ENCODE measurements at places on chromosomes 2 and 18. TPM values are rescaled to one million over a fixed set of nuclear protein-coding genes. Genes with fewer than 3 reads are reported as not detected.
A peak's percentile ranks its signal among the peaks of the same experiment; 100 is the strongest.

- H3K4me3 ChIP-seq: no peak overlapping the region
- H3K27me3 ChIP-seq: peaks cover 3% of the 10 kb centered on the region
- no peak for DNase-seq
- no peaks in the 10 kb centered on the region for H3K4me1 ChIP-seq
Measured at GRCh38 chr18:50590593-50590992, 30.7 kb downstream of the MAPK4 start.

DNA sequence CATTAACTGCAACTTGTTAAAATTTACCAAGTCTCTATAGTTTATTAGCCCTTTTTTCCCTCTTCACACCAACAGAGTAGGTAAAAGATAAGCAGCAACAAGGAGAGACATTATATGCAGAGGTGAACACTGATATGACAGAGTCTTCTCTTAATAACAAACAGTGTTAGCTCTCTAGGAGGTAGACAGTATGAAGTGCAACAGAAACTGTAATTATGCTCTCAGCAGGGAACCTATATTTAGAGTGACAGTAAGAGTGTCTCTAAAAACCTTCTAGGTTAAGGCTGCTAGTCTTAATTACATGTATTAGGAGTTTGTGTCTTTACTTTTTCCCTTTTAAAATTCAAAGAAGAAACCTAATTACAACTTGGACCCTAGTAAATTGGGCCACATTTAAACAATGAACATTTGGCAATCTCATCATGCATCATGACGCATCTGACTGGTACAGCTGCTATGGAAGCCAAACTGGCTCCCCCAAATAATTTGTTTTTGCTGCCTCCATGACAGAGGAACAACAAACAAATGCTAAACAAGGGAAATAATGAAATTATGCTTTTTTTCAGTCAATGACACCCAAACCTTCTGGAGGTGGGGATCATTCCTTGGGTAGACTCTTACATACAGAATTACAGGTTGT, 69.9 kb upstream of the MMADHC start:
- H3K27ac ChIP-seq: no peak overlapping the region
- H3K36me3 ChIP-seq: no peaks in the 10 kb centered on the region
- DNase-seq: no peak
- H3K27me3 ChIP-seq: peaks cover 8% of the 10 kb centered on the region

GRCh38 chr2:220779931-220780330, 792.2 kb downstream of the EPHA4 start:
- H3K27me3 ChIP-seq: peaks cover 7% of the 10 kb centered on the region
- H3K4me3 ChIP-seq: no peak overlapping the region
- H3K4me1 ChIP-seq: no peaks in the 10 kb centered on the region
- H3K36me3 ChIP-seq: no peaks in the 10 kb centered on the region
- no peak for DNase-seq

DNA sequence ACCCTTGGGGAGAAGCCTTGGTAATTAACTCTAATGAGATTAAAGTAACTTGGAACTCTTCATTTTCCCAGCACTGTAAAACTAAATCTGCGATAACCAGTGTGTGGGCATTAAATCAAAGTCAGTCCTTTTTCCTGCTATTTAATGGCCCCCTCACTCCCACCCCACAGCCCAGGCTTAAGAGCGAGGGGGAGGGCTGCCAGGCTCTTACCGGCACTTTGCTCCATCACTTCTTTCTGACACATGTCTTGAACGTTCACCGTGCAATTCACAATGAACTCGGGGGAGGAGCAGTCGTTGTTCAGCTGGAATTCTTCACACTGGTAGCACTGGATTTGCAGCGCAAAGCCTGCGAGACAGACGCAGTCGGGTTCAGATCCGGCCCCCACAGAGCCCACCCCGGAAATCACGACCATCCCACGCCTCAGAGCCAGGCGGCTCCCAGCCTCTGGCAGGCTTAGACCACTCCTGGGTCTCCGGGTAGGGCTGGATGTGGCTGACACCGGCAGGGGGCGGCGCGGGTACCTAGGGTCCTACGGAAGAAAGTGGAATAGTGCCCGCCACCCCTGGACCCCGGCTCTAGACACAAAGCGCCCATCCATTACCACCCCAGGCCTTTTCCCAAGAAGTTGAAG, 1.7 kb downstream of the LYPD1 start:
- no peak for DNase-seq
- no peak overlapping the region for H3K4me3 ChIP-seq
- no peak overlapping the region for H3K27ac ChIP-seq
- H3K27me3 ChIP-seq: peaks cover 46% of the 10 kb centered on the region
- peaks cover 1% of the 10 kb centered on the region for H3K36me3 ChIP-seq

- no peaks in the 10 kb centered on the region for H3K27me3 ChIP-seq
- peak; percentile 6 for DNase-seq
- no peak overlapping the region for H3K4me3 ChIP-seq
- no peaks in the 10 kb centered on the region for H3K36me3 ChIP-seq
- H3K27ac ChIP-seq: no peak overlapping the region
Measured at GRCh38 chr2:212005085-212005671, 533.4 kb downstream of the ERBB4 start.

DNA sequence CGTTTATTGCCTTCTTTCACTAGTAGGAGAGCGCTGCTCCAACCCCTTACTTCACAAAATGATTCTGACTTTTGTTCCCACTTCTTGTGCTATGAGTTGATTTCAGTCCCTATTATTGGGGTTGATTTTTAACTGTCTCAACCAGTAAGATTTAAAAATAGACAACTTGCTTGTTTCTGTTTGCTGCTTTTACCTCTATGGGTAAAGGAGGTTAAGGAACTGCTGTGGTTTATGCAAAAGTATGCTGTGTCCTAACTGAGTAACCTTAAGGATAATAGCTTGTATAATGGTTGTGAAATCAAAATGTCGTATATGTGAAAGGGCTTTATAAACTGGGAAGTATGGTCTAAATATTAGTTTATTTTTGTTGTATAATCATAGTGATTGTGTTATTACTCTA, 22.6 kb downstream of the ALMS1 start:
- H3K36me3 ChIP-seq: peaks cover 29% of the 10 kb centered on the region
- H3K4me1 ChIP-seq: peaks cover 9% of the 10 kb centered on the region
- H3K27me3 ChIP-seq: no peaks in the 10 kb centered on the region
- no peak for DNase-seq
- no peak overlapping the region for H3K4me3 ChIP-seq

- DNase-seq: no peak
- H3K36me3 ChIP-seq: no peaks in the 10 kb centered on the region
- H3K4me1 ChIP-seq: peaks cover 6% of the 10 kb centered on the region
- H3K4me3 ChIP-seq: no peak overlapping the region
- peaks cover 13% of the 10 kb centered on the region for H3K27me3 ChIP-seq
Measured at GRCh38 chr18:50042611-50043010, 152.3 kb downstream of the MYO5B start.

TLX2 gene
- 0.10 TPM for total RNA-seq

FBXO11 gene
- total RNA-seq: 35.0 TPM
